ENCODE measurements at places on chromosomes 2 and 18.

DNA sequence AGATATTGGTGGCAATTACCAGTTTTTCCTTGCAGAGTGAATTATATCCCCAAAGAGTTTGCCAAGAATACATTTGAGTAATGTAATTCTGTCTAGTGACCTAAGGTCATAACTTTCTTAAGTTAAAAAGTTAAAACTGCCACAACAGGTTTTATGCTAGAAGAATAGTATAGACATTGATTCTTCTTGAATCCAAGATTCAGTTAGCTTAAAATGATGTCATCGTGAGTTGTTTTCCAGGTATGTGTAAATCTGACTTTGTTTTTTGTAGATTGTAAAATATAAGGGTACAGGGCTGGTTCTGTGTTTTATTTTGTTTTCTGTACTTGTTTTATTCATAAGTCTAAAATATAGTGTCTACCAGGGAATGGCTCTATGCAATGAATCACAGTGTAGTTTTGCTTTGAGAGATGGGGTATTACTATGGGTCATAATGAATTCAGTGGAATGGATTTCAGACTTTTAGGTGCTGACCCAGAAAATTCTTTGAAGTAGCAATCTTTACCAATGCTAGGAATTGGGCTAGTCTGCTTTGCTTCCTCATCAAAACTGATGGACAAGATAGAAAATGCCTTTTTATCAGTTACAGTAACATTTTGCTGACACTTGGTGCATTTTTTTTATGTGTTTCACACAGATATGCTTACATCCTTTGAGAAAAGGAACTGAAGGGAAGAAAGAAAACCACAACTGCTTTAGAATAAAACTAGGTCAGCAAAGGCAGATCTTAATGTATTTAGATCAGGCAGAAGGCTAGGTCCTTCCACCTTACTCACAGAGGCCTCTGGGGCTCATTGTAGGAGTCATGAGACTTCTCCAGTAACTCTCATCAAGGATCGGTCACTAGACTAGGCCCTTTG, 20.8 kb upstream of the MGAT5 start:
- no peak for DNase-seq

DNA sequence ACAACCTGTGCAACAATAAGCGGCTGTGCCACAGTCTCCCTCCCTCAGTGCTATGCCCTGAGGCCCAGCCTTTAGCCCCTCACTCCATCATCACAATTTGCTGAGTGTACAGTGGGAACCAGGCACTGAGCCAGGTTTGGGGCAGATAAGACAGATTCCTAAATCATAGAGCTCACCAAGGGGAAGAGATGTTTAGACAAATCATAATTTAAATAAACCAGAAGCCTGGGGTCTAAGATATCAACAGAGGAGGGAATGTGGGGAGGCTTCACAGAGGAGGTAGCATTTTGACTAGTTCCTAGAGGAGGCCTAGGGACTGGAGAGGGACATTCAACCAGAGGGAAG, 139.3 kb upstream of the EPAS1 start:
- no peak for DNase-seq

GRCh38 chr2:191950132-191950874, 103.4 kb upstream of the CAVIN2 start:
- DNase-seq, result peak; percentile 80

- peak; percentile 50 for DNase-seq
These were observed 48.2 kb downstream of the RPL37A start for GRCh38 chr2:216546641-216547403.

- DNase-seq, result no peak
These were observed 46.2 kb downstream of the CCBE1 start for GRCh38 chr18:59651071-59651470.

GRCh38 chr2:196208915-196209314, 37.5 kb upstream of the STK17B start:
- no peak for DNase-seq

DNA sequence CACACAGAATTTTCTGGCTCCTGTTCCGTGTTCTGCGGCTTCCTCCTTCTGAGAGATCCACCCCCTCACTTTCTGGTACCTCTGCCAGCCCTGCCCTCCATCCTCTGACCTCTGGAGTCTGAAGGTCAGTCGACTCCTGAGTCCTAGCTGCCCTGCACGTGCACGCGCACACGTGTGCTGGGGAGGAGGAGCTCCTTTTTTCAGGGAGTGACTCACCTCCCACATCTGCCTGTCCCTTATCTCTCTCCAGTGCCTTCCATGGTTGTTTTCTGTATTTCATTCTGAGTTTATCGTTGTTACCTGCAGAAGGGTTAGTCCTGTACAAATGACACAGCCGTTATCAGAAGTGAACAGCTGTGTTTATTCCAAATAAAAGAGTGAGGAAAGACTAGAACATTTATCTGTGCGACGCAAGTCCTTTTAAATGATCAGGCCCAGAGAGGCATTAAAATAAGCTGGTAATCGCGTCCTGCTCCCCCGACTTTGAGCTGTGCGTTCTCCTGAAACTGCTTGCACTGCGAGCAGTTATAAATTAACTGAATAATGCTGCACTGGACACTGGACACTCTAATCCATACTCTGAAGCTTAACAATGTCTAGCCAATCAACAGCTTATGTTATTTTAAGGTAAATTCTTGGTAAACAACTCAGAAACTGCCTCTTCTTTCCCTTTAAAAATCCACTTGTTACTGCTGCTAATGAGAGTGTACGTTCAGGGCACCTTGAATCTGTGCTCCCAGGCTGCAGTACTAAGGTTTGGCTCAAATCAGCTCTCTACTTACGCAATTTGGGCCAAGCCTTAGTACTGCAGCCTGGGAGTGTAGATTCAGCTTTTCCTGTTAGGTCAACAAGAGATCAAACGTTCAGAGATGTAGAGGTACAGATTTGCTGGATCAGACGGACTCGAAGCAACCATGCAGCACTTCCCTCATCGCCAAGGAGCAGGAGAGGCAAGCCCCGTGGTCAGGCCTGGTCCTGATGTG, 72.5 kb downstream of the GALR1 start:
- no peak for DNase-seq

- DNase-seq, result peak; percentile 51
These were observed 866 bp downstream of the CRIM1 start for GRCh38 chr2:36356298-36356989.

DNA sequence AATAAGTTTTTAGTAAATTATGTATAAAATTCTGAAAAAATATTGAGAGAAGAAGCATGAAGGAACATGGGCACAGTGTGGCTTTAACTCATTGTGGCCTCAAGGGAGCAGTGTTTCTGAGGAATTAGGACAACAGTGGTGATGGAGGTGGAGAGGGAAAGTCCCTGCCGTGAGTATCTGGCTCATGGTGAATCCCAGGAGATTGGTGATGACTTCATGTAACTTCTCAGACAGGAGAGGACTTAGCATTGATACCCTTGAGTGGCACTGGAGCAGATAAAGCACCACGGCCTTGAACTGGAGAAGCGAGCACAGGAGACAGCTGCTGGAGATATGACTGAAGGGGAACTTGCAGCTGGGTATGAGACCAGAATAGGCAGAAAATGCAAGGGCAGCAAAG, 35.0 kb upstream of the LRP1B start:
- DNase-seq, result peak; percentile 75

DNA sequence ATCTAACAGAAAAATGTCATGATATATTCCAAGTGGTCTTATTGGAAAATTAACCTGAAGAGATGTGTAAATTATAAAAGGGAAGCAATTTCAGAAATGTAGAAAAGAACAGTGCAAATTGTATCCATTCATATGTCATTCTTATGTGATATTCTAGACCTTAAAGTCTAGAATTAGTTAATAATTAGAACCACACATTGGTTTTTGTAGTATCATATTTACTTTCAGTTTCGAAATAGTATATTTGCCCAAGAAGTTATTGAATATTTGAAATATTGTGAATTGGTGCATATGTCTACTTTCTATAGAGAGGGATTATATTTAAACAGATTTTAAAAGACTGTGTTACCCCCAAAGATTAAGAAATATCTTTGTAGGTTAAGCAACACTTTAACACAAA, 1348.6 kb upstream of the ACVR2A start:
- DNase-seq, result no peak

DNA sequence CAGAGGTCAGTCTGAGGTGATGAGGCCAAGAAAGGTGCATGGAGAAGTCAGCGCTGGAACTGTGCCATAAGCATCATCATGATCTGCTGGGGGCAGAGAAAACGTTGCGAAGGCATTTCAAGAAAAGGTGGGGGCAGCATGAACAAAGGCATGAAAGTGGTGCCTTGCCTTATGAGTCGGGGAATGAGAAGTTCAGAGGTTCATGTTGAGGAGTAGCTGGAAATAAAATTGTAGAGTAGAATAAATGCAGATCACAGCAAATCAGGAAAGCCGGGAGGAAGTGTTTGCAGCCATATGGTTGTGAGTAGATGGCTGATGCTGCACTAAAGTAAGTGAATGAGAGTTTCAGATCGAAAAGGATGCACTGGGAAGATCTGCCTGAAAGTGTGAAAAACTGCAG, 72.1 kb upstream of the ARL5A start:
- DNase-seq, result no peak

DNA sequence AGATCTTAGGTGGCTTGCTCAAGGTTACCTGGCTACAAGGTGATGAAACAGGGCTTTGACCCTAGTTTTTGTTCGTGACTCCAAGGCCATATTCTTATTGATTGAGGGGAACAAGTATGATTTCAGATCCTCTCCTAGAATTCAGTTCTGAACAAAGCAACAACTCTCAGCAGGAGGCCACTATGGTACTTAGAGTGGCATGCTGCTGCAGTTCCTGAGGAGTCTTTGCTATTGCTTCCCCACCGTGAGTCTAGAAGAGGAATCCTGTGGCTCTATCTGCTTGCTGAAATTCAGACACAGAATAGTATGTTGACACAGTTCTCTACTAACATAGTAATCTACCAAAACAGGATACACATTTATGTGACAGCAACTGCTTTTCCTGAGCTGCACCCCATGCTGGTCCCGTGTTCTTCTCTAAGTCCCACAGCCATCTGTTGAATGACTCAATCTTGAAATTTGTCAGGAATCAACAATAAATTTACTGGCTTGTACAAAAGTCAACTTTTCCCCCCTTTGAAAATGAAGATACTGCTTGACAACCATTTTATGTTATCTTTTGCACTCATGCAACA, 4.1 kb downstream of the TGFBRAP1 start:
- DNase-seq, result peak; percentile 19

- no peak for DNase-seq
These were observed 5.8 kb upstream of the HOXD1 start for GRCh38 chr2:176182671-176183070.

DNA sequence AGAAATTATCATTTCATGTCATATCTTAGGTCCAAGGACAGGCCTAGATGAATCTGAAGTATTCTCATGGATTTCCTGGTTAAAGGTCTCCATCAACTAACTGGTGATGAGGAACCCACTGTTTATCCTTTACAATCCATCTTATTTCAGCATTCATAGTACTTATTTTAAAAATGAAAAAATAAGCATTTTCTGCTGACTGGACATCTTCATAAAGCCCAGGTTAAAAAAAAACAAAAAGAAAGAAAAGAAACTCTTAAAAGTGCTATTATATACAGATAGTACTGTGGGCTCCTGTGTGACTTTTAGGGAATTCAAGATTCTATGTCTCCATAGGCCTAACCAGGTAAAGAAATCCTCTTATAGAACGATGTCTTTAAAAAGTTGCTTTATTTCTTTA, 7.1 kb downstream of the ERBB4 start:
- no peak for DNase-seq

DNA sequence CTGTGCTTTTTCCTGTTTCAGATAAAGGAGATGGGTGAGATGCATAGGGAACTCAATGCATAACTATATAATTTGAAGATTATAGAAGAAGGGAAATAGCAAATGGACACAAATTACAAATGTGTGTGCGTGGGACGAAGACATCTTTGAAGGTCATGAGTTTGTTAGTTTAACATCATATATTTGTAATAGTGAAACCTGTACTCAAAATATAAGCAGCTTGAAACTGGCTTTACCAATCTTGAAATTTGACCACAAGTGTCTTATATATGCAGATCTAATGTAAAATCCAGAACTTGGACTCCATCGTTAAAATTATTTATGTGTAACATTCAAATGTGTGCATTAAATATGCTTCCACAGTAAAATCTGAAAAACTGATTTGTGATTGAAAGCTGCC, 16.4 kb upstream of the MSH2 start:
- DNase-seq, result no peak

DNA sequence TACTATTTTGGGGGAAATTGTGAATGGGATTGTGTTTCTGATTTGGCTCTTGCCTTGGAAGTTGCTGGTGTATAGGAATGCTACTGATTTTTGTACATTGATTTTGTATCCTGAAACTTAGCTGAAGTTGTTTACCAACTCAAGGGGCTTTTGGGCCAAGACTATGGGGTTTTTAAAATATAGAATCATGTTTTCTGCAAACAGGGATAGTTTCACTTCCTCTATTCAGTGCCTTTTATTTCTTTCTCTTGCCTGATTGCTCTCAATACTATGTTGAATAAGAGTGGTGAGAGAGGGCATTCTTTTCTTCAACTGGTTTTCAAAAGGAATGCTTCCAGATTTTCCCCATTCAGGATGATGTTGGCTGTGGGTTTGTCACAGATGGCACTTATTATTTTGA, 1383.8 kb upstream of the ACVR2A start:
- DNase-seq, result no peak

DNA sequence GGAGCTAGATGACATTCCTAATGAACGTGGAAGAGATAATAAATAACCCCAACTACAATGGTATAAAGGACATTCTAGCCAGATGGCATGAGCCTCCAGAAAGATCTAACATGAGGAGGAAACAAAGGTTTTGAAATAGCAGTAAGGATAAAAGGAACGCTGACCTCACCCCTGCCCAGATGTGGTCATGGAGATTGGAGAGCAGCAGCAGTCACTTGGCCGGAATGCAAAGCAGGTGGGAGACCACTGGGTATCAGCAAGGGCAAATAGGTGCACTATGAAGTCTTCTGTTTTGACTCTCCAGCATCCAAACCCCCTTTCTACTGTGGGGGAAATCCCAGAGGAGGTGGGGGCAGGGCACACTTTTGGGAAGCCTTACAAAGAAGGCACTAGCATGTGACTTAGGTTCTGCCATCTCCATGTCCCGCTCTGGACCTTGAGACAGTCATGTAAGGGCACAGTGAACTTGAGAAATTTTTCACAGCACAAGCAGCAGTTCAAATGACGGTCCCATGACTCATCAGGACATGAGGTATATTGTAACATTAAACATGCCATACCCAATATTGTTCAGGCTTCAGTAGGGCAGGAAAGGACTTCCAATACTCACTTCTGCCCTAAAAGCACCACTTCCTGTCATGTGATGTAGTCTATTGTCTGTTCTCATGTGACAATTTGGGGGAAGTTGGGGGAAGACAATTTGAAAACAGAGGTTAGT, 55.2 kb downstream of the METTL4 start:
- DNase-seq, result peak; percentile 80
